Stimulated activated CD8-positive, alpha-beta memory T cell treated with anti-CD3 and anti-CD28 coated beads, Interleukin-4, amount 100 ng/mL, for 1 hour (primary cell): ENCODE measurements at places on chromosomes 2 and 18.

- no peak for DNase-seq
Observed at GRCh38 chr2:47056374-47056773, 98.7 kb downstream of the STPG4 start.

- DNase-seq, result no peak
Observed at GRCh38 chr2:75100801-75101151, 98.5 kb downstream of the TACR1 start.

DNA sequence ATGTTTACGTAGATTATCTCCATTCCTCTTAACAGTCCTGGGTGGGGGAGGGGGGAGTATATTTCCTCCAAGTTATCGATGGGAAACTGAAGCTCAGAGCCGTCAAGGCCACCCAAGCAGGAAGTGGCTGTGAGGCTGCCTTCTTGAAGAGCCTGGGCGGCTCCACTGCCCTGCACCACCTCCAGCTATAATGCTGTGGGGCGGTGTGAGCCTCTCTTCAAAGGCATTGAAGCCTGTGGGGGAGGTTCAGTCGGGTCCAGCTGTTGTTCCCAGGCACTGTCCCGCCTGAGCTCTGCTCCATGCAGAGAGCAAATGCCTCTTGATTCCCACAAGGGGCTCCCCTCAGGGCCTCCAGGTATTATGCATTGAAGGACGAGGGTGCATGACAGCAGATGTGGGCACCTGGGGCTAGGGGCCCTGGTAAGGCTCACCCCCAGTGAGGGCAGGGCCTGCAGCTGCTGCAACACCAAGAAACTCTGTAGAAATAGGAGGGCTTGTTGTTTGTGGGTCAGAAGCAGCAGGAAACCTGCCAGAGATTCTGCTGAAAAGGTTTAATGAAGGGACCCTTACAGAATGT is 29.5 kb upstream of the LAPTM4A start:
- no peak for DNase-seq

- no peak for DNase-seq
Observed at GRCh38 chr2:104163611-104164130, 690.2 kb upstream of the POU3F3 start.

DNA sequence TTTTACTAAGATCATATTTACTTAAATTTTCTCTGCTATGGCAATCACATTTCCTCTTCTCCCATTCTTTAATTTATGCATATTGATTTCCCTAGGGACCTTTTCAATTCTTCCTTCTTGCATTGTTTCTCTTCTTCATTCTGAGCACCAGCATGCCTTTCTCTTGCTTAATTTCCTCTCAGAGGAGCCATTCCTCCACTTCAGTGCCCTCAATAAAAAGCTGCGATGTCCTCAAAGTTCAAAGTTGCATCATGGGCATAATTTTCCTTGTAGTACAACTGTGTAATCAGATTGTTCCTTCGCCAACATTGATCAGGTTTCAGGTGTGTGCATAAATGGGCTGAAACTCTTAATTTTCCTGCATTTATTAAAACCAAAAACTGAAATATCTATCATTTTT is 21.8 kb upstream of the CD226 start:
- DNase-seq, result no peak

DNA sequence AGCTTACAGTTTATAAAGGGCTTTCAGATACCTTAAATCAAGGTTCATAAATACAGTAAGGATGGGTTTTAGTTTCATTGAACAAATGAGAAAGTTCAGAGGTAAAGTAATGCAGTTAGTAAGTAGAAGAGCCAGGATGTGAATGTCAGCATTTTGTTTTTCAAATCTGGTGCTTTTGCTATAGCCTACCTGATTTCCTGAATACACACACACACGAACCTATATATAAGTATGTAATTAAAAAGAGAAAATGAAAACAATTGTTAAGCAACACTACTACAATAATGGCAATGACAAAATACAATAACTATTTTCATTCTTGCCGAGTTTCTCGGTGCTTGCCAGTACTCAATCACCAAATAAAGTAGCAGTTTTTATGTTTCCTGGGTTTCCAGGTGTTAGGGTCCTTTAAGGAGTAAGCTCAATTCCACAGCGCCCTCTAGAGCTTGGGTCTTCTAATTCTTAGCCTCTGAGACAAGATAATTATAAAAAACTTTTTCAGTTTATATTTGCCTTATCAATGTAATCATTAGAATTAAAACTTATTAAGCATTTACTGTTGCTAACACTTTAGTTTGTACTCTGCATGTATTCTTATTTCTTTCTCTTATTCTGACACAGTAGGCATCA is 512.9 kb upstream of the ACVR2A start:
- peak; percentile 9 for DNase-seq

DNA sequence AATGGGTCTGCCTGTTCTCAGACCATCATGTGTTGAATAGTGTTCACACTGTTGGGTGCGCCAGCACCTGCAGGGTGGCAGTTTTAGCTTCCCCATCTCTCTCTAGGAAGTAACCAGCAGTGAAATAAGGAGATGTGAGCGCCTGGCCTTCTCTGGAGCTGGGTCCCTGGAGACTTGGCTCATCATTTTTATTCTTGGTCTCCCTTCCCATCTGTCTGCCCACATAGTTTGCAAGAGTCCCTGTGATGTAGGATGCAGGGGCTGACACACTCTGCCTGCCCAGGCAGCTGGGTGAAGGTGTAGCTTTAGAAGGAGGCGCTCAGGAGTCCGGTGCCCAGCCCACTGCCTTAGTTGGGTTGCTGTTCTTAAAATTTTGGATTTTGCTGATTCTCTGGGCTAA is 172.2 kb downstream of the LDLRAD4 start:
- DNase-seq, result no peak

- DNase-seq, result no peak
Observed at GRCh38 chr2:208984376-208985090, 439.3 kb upstream of the MAP2 start.

- no peak for DNase-seq
Observed at GRCh38 chr18:48492880-48493279, 46.0 kb upstream of the CTIF start.

DNA sequence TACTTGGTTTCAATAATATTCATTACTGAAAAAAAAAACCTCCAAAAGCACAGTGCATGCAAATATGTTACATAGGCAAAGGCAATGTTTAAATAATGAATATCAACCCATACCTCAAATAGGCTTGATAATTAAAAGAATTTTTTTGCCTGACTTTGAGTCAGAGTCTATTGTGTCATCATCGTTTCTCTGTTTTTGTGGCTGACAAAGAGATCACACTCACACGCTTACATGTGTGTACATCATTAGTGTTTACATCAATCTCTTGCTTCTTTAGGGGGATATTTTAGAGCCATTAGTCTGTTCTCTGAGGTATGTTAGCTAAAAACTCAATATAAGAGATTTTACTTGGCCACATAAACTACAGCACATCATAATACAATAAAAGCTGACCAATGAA is 150.3 kb upstream of the MMADHC start:
- no peak for DNase-seq

GRCh38 chr2:108591163-108591562 is 56.9 kb downstream of the LIMS1 start:
- DNase-seq, result no peak

DNA sequence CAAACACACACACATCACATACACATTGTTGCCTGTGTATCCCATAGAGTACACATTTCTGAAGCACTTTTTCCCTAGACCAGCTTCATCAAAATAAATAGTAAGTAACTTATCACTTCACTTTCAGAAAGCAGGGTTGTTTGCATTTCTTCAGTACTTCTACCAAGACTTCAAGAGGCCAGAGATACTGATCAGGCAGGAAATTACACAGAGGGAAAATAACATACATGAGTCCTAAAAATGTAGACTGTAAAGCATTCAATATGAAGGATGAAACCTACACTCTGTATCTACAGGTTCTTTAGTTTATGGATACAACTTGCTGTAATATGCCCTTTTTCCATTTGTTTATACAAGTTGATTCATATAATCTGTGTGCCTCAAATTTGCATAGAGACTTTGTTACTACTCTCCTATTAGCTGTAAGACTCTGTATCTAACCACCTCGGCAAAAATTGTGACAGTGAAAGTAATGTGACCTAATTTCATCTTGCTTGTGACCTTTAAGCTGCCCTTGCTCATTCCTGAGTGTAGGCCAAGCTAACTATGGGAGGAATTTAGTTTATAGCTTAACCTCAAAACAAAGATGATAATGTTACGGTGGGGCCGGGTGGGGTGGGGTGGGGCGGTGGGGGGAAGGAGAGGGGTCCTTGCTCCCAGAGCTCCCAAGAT is 228.9 kb upstream of the SPOPL start:
- no peak for DNase-seq

DNA sequence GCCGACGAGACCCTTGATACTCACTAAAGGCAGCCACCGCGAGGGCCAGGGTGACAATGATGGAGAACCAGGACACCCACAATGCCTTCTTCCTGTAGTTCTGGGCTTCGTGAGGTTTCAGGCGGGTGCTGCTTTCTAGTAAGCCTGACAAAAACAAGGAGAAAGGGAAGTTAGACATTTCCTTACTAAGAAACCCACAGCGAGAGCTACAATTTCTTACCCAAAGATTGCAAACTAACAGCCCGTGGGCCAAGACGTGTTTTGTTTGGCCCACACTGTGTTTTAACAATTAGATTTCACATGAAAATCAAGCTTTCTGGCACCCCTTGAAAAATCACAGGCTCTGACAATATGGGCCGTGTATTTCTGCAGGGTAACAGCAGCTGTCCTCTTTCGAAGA is 5.6 kb downstream of the TMEM163 start:
- DNase-seq, result no peak

DNA sequence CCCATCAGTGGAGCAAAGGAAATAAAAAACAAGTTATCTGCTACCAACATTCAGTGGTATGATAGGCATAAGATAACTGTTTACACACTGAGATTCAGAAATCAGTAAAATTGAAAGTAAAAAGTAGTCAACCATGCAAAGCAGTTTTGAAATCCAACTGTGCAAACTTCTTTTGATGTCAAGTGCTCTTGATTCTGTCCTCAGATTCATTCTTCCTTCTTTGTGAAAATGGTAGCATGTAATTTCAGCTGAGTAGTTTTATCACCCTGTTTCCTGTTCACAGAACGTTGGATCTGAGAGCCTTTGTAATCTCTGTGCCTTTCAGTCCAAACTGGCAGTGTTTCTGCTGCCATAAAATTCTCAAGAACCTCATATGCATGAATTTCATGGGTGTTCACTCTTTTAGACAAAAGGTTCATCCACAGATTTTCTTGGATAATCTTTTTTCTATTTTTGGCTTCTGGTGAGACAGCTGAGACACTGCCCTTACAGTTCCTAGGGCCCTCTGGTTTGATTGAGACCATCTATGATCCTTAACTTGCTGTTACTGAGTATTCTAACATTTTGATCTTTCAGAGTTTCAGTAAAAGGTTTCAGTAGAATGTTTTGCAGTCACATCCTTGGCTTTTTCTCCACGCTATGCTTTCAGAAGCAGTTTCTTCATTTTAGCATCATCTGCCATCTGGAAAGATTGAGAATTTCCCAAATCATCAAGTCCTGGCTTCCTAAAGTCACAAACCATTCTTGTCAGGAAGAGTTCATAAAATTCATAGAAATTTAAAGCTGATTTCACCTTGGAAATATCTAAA is 272.3 kb upstream of the EPHA4 start:
- no peak for DNase-seq

- DNase-seq, result no peak
Observed at GRCh38 chr18:46226461-46226860, 122.3 kb downstream of the HAUS1 start.

DNA sequence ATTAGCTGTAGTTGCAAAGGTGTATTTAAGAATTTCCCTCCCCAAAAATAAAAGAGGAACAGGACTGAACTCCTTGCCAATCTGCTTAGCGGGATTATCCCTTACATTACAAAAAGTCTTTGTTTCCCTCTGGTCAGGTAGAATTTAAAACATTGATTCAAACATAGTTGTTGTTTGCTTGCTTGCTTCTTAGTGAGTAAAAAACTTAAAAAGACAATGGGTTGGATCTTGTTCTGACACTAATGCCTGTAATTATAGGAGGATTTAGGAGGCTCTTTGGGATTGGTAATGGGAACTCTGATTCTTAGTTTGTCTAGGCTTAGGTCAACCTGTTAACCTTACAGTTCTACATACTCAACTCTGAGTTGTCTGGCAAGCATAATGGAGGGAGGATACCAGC is 3.7 kb upstream of the CEBPZOS start:
- no peak for DNase-seq

GRCh38 chr18:72161691-72162090 is 382.5 kb downstream of the CBLN2 start:
- DNase-seq, result no peak

DNA sequence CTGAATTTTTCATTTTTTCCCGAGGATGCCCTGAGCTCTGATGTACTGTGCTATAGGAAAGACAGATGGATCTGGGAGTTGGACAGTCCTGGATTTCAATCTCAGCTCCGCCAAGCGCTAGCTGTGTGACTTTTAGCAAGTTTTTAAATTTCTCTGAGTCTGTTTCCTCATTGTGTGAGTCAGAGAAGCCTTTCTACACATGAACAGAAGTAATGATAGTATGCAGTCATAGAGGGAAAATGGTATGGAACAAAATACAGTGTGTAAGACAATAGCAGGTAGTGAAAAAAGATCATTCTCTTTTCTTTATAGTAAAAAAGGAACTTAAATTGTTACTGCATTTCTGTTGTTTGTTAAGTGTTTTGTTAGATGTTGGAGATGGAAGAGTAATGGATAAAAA is 52.4 kb upstream of the PPM1B start:
- DNase-seq, result no peak

DNA sequence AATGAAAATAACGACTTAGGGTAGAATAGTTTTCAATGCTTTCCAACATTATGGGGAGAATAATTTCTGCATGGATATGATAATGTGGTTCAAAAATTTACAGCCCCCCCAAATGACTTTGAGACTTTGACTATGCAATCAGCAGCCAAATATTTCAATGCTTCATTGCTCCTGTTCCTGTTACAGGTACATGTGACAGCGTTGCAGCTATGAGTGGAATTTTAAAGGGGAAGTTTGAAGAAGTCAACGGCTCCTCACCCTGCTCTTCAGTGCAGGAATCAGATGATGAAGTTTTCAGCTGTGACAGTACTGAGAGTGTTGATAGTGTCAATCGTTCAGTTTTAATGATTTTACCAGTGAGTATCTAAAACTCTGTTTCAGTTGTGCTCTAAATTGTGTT is 25.1 kb downstream of the CSRNP3 start:
- no peak for DNase-seq

DNA sequence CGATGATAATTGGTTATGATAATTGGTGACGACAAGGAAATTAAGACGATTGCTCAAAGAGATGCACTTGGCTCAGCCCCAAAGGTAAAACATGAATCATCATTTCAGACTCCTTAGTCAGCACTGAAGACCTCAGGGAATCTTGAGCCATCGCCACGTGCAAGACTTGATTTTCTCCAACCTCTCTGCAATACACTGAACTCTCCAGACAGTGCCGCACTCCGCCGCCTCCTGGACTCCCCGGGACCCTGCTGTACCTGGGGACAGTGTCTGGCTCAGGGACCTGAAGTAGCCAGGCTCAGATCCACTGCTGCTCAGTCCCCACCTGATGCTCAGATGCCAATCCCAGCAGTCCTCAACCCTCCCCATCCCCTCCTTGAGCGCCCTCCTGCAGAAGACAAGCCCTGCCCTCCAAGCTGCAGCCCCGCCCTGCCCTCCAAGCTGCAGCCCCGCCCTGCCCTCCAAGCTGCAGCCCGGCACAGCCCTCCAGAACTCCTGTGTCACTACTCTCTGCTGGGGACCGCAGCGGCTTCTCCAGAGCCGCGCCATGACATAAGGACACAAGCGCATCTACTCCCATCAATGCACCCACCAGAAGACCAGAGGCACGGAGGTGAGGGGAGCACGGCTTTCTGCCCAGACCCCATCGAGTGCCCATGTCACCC is 1.1 kb downstream of the TMEM18 start:
- no peak for DNase-seq
